AG10803 (cell line): ENCODE measurements at places on chromosomes 6 and 20.

- DNase-seq = no peak
Observed at GRCh38 chr6:15630202-15630601, 32.6 kb downstream of the DTNBP1 start.

DNA sequence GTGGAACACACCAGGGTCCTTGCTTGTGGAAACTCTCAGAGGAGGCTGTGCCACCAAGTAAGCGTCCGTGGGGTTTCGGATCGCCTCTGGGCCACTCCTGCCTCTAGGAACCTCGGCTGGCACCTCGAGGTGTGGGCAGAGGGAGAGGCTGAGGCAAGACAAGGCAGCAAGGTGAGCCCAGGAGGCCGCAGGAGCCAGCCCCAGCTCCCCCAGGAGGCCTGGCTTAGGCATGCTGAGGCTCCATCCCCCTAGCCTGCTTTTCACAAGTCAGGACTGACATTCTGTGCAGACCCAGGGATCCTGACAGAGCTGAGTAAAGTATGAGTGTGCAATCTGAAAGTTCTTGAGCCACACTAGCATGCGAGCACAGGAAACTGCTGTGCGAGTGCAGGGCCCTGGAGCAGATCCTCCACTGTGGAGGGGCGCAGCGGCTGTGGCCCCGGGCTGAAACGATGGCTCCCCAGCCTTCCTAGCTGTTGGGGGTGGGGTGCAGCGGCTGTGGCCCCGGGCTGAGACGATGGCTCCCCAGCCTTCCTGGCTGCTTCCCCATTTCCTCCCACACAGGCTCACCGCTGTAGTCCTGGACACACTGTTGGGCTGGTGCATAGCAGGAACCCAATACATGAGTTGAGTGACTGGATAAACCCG is 75.2 kb upstream of the CD93 start:
- DNase-seq = no peak

- no peak for DNase-seq
Observed at GRCh38 chr6:24358219-24358821, 461 bp upstream of the DCDC2 start.

GRCh38 chr20:62539198-62540045 is 63.6 kb upstream of the GATA5 start:
- no peak for DNase-seq

- DNase-seq = no peak
Observed at GRCh38 chr6:44795326-44795725, 407.8 kb downstream of the CDC5L start.

DNA sequence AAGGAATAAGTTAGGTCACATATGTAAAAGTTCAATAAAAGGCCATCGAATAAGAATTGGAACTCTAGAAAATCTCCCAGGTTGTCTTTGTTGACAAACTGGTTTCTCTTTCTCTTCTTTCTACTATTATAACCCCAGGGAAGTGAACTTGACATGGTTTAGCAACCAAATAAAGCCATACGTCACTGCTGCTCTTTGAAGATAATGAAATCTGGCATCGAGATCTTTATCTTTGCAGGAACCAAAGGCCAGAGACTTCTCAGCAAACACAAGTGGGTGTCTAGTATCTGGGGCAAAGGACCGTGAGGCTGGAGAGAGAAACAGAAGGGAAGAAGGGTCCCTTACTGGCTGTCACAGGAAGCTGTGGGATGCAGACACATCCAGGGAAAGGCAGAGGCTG is 286.7 kb upstream of the CDYL start:
- DNase-seq = no peak

GRCh38 chr6:66421570-66421969 is 714.5 kb upstream of the EYS start:
- no peak for DNase-seq

DNA sequence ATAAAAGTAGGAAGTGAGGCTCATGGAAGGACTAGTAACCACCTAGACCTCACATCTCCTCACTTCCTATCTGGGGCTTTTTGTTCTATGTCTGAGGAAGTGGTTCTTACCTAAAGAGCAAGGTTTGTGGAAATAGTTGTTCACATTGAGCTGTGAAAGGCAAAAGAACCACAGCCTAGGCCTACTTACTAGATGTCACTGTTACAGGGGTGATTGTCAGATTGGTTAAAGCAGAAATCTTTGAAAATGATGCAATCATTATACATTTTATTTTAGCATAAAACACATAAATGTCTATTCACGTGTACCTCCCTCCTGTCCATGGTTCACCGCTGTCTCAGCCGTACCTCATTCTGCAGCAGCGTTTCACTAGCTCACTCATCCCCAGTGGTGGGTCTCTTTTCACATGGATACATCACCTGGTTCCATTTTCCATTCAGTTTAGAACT is 268.8 kb downstream of the TMEM242 start:
- DNase-seq = no peak
